SK-N-SH (cell line): ENCODE measurements at places on chromosomes 16 and 17.

GRCh38 chr17:51799981-51800380, 358.5 kb downstream of the CA10 start:
- DNase-seq: no peak

- no peak for DNase-seq
Measured at GRCh38 chr16:54939510-54940278, 9.0 kb downstream of the IRX5 start.

GRCh38 chr16:28277537-28278388, 14.6 kb upstream of the SBK1 start:
- peak; percentile 86 for DNase-seq

- DNase-seq: no peak
Measured at GRCh38 chr17:35135322-35135721, 6.8 kb downstream of the NLE1 start.

DNA sequence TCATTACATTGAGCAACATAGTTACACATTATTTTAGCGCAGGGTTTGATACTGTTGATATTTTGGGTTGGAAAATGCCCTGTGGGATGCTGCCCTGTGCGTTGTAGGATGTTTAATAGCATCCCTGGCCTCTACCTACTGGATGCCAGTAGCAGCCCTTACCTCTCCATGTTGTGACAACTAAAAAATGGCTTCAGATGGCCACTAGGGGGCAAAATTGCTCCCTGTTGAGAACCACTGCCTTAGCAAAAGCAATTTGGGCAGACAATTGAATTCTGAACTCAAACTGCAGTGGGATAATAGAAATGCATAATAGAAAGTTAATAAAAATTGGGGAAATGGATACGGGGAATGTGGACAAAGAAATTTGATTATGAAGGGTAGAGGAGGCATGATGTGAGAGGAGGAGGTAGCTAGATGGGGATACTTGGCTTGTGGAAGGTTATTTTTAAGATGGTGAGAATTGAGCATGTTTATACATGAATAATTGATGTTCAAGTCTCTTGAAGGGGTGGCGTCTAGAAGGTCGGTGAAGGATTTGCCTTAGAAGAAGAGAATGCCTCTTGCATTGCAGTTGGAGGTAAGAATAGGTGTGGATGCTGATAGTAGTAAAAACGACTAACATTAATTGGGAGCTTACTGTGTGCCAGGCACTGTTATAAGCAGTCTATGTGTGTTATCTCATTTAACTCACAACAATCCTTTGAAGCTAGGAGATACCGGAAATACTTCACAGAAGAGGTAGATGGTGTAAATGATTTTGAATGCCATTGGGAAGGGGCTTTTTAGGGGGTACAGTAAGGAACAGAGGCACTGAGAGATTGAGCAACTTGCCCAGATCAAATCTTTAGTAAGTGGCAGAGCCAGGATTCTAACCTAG, 19.0 kb downstream of the HEATR9 start:
- DNase-seq: peak; percentile 55

GRCh38 chr17:76551685-76552084, 11.8 kb downstream of the PRCD start:
- no peak for DNase-seq

DNA sequence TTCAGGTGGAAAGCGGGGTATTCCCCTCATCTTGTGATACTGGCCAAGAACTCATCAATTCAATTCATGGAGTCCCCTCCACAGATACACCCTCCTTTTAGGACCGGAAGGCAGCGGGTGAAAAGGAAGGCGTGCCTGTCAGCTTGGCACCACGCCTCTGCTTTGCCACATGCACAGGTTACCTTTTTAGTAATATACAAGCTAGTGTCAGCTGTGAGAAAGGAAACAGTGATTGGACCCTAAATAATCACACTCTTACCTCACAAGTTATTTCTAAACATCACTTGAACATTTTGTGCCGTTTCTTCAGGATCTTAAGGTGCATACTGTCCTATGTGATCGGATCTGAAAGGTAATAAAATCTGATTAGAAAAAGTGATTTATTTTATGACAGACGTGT, 15.7 kb downstream of the ZDHHC7 start:
- DNase-seq: no peak

DNA sequence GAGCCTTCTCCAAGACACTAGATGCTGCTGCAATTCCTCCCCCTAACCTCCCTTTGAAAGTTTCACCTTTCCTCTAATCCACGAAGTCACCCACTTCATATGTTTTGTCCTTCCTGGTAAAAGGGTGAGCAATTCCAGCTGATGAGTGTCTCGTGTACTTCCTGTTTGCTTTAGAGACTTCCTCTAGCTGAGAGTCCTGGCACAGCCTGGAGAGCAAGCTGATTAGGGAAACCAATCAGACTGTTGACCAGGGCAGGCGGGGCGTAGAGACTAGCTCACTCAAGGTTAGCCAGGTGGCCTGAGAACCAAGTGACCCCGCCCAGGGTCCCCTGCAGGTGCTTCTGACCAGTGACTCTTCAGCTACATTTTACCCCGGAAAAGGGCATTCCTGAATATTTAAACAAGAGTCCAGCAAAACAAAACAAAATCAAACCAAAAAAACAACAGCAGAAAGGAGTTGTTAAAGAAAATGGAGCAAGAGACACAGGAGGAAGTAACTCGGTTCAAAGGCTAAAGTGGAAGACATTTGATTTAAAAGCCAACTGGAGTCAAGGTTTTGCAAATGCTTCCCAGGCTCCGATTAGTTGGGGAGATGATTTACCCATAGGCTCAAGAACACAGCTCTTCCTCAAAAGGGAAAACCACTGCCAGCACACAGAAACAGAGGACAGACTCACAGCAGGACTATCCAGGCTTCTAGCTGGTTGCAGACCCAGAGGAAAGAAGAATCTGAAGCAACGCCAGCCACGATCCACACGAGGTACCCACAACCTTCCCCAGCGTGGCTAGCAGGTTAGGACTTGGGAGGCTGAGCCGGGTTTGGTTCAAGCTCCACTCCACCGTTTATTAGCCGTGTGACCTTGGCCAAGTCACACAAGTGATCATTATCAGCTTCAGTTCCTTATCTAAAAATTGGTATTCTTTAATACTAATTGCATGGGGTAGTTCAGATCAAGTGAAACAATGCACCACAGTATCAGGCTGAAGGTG, 13.4 kb downstream of the HSPB9 start:
- no peak for DNase-seq

GRCh38 chr17:41211845-41212466, 14.5 kb upstream of the KRTAP9-2 start:
- DNase-seq: no peak

GRCh38 chr17:56009795-56010651, 143.3 kb upstream of the ANKFN1 start:
- no peak for DNase-seq

DNA sequence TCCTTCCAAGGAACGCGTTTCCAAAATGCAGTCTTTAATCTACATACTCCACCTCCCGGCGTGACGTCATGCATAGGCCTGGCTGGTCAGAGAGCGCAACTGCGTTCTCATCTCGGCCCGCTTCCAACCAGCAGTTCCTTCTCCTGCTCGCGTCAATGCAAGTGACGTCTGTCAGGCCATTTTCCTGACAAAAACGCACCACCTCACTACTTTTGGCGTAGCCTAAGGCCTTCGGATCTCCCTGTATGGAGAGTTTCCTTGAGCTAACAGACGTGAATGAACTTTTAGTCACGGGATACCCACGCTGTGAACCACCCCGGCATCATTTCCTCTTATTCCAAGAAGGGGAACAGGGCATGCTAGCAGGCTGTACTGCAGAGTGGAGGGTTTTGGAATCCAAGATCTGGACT, 25.0 kb downstream of the TEX14 start:
- no peak for DNase-seq

DNA sequence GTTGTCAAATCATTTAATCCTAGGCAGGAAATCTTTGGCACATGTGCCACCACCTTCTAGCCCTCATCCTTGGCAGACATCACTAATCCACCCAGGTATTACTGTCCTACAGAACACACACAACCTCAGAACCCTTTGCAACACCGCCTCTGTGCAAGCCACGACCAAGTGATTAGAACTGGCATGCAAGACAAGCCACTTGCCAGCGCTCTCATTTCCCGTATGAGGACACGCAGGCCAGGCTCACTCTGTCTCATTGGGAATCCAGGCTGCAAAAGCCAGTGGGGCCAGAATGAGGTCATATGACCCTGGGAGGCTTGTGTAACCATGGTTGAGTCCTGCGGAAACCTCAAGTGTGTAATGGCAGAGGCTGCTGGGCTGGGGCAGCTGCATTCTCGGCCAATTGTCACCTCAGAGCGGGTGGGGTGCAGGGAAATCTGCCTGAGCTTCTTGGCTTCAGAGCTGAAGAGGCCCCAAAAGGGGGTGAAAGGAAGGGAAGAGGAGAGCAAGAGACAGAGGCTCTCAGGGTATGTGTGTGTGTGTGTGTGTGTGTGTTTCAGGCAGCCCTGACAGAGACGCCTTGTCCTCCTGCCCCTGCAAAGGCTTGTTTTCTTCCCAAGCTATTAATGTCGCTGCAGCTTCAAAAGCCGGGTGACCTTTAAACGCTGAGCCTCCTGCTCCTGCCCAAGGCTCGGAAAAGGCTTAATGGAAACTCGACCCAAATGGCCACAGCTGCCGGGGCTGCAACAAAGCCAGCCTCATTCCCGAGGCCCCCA, 43.2 kb upstream of the MRPS23 start:
- no peak for DNase-seq

DNA sequence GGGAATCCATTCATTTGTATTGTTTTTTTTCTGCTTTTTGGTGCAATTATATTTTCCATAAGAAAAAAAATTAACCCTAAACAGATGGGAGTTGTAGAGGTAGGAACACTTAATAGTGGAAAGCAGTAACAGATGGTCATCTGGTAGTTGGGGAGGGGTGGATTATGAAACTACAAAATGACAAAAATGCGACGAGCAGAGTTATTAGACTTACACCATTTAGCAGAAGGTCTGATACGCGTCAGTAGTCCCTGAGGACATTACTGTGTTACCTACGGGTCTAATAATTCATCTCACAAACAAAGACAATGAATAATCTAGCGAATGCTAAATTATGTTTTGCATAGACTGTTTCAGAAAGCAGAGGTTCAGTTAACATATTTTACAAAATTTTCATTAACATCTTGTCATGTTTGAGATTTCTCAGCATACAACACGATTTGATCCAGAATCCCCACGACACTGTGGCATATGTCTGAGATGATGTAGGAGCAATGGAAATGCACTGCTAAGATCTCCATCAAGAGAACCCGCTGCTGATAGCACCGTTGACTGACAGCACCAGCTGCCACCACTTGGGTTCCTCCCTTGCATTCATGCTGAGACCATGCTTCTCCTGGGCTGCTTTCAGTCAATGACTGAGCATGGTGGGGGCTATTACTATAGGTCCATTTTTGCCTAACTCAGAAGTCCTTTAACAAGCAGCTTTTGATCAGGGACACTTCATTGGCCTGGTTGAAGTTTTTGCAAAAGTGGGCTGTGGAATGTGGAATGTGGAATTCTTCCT, 182.2 kb upstream of the CPHXL start:
- no peak for DNase-seq

GRCh38 chr17:6392609-6393350, 42.1 kb downstream of the AIPL1 start:
- DNase-seq: no peak

DNA sequence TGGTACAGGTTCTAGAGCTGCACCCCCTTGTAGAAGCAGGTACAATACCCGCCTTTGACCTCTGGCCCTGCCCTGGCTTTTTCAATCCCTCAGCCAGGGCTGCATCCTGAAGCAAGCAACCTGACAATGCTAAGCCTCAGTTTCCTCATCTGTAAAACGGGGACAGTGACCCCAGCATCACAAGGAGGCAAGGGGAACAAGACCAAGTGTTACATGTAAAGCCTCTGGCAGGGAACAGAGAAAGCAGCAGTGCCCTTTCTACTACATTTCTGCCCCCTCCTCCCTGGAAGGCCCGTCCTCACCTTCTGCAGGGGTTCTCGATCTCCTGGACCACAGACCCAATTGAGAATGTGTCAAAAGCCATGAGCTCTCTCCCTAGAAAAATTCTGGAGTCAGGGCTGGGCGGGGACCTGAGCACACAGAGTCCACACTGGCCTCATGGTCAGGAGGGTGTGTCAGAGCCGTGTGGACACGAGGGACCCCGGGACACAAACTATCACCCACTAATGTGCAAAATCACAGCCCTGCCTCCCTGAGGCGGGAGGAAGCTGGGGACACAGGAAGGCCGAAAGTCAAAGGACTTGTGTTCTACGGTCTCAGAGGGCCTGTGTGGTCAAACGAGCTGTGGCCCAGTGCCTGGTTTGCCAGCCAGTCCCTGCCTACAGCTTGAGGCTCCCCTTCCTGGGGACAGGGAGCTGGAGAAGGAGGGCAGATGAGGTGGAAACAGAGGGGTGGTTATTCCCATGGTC, 27.5 kb downstream of the LRRC75A start:
- no peak for DNase-seq

DNA sequence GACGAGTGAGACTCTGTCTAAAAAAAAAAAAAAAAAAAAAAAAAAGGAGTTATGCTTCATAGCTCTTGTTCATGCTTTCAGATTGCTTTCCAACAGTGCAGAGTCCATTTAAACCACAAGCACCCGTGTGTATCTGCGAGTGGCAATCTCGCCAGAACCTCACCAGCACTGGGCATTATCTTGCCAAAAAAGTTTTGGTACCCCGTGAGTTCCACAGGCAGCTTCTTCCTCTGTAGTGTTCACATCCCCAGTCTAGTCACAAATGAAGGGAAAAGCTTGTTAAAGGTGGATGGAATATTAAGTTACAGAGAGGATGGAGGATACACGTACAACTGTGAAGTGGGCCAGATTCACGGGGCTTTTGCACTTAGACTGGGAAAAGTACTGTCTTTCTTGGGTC, 33.5 kb downstream of the WSB1 start:
- no peak for DNase-seq

DNA sequence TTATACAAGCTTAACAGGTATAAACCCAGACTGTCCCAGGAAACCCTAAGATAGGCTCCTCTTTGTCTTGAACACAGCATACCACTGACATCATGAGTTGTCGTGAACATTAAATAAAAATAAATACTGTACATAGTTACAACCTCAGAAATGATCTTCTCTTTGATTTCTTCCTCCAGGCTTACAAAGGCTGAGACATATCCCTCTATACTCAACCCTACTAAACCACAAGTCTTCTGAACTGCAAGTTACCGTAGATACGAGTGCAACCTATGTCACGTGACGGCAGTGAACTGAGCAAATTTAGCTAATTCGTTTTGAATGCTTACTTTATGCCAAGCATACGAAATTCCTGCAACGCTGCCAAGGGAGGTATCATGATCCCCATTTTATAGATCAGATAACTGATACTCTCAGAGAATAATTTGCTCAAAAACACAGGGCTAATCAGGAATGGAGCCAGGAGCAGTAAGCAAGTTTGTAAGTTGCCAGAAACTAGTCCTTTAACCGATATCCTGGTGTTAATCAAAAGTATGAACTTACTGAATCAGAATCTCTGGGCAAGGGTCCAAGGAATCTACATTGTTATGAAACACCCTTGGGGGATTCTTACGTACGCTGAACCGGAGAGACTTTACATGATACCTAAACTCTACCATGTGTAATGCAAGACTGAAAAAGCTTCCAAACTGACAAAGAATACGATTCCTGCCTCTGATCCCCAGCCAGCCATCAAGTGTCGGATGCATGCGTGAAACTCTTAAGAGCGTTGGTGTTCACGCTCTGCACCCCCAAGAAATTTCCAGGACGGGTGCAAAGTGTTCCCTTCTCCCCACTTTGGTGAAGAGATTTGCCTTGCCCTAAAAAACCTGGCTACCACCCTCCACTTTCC, 106.2 kb downstream of the XYLT1 start:
- DNase-seq: peak; percentile 25
